ENCODE measurements at places on chromosomes 1 and 21.
A peak's percentile ranks its signal among the peaks of the same experiment; 100 is the strongest.

GRCh38 chr1:246437961-246438360, 69.1 kb downstream of the SMYD3 start:
- DNase-seq: no peak

GRCh38 chr21:41630917-41631316, 123.0 kb upstream of the TMPRSS2 start:
- DNase-seq: no peak

DNA sequence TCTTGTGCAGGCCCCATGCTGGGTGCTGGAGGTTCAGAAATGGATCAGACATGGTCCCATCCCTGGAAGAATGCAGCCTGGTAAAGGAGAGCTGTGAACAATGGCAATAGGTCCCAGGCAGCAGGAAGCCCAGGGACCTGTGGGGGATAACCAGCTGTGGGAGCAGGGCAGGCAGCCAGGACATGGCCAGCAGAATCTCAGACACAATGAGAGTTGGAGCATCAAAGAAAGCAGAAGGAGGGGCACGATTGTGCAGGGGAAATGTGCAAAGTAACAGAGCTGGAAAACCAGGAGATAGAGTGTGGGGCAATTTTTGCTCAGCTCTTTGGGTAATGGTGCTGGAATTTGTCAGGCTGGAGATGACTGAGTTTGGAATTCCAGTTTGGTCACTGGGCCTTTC, 44.3 kb downstream of the C8B start:
- DNase-seq: no peak

DNA sequence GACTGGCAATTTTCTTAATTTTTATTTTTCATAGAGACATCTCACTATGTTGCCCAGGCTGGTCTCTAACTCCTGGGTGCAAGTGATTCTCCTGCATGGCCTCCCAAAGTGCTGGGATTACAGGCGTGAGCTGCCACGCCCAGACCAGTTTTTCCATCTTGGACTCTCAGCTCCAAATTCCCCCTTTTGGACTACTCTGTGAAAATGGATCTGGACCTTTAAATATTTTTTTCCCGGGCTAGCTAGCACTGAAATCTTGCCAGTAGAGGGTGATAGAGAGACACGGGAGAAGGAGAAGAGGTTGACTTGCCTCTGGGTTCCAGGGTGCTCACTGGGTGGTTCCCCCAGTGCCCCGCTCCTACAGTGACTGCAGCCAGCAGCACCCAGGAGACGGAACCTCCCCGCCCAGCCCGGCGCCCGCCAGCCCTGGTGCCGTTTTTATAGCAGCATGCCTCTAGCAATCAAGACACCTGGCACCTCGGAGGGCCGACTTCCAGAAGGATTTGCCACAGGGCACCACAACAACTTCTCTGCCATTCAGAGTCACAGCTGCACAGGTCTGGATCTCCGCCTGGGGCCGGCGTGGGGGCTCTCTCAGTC, 34.7 kb upstream of the SCCPDH start:
- DNase-seq: peak; percentile 46

- DNase-seq: no peak
Measured at GRCh38 chr1:100851726-100852125, 42.9 kb downstream of the EXTL2 start.

DNA sequence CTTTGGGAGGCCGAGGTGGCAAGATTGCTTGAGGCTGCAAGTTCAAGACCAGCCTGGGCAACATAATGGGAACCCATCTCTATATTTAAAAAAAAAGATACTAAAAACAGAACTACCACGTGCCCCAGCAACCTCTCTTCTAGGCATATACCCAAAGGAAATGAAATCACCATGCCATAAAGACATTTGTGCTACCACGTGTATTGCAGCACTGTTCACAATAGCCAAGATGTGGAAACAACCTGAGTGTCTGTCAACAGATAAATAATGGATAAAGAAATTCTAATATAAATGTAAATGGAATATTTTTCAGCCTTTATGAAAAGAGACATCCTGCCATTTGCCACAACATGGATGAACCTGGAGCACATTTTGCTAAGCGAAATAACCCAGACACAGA, 128.6 kb downstream of the PCNX2 start:
- DNase-seq: no peak

GRCh38 chr1:25971066-25971810, 26.6 kb downstream of the PAFAH2 start:
- no peak for DNase-seq

DNA sequence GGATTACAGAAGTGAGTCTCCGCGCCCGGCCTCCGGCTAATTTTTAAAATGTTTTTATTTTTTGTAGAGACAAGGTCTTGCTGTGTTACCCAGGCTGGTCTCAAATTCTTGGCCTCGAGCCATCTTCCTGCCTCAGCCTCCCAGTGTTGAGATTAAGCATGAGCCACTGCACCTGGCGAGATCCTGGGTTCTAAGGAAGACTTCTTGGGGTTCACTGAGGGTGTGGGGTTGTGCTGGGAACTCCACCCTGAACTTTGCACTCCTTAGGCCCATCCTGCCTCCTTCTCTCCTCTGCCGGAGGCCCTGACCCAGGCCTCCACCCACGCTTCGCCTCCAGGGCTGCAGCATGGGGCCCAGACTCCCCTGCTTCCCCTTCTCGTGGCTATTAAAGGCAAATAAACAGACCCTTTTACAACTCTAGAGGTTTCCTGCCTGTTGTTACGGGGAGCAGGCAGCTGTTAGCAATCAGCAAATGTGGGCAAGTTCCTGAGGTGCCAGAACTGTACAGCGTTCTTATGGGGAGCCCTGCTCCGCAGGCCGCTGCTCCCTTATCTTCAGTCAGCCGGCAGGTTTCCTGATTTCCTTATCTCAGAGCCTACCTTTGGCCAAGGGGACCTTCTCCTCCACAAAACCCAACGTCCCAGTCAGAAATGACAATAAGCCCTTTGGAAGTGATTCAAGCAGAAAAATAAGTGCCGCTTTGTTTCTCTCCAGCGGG, 41.0 kb upstream of the LIN9 start:
- DNase-seq: no peak

- DNase-seq: no peak
Measured at GRCh38 chr1:244709076-244709475, 56.1 kb downstream of the DESI2 start.

GRCh38 chr1:172647110-172647564, 11.8 kb upstream of the FASLG start:
- no peak for DNase-seq

GRCh38 chr21:16287046-16287445, 557.3 kb downstream of the USP25 start:
- no peak for DNase-seq

GRCh38 chr1:53306168-53306567, 21.7 kb downstream of the LRP8 start:
- no peak for DNase-seq

DNA sequence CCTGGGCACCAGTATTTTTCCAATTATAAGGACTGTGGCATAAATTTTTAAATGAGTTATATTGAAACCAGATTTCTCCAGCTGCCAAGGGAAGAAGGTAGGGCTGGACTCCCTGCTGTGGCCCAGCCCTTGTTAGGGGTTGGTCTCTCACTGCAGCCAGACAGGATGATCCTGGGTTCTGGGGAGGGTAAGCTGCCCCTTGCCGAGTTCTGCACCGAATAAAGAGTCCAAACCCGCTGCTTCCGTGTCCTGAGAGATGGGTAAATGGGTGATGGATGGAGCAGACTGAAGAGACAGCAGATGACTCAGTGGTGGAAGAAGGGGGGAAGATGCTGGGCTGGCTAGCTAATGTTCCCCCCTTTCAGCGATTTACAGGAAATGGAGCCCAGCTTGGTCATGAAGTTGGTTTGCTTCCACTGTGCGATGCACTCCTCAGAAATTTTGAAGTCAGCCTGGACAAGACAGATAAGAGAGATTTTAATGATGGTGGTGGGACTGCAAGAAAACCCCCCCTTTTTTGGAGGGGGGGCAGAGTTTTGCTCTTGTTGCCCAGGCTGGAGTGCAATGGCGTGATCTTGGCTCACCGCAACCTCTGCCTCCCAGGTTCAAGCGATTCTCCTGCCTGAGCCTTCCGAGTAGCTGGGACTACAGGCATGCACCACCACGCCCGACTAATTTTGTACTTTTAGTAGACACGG, 41.4 kb downstream of the YARS1 start:
- no peak for DNase-seq

DNA sequence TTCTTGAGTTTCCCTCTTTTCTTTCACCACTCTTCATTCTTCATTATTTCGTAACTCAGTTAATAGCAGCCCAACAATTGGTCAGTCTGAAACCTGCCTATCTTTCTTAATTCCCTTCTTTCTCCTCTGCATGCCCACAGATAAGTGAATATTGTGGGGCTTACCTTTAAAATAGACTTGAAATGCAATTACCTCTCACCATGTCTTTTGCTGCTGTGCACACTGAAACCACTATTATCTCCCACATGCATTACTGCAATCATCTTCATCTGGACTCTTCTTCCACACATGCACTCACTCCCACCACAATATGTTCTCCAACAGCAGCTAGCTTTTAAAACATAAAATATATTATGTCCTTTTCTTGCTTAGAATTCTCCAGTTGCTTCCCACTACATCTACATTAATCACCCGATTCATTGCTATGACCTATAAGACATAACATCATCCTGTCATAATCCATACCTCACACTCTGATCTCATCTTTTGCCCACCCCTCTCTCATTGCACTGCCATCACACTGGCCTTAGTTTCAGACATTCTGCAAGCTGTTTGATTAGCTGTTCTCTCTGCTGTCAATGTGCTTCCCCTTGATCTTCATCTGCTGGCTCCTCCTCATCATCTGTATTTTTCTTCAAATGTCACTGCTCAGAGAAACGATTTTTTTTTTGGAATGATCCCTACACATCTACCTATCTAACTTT, 304.8 kb downstream of the PTPRC start:
- DNase-seq: no peak

GRCh38 chr1:94335447-94335846, 82.7 kb upstream of the ABCD3 start:
- no peak for DNase-seq

Measured in neuronal stem cell (in vitro differentiated cells).